Esophagus mucosa (tissue), 1 donor: ENCODE measurements at places on chromosomes 13 and 19. TPM values are rescaled to one million over a fixed set of nuclear protein-coding genes. Genes with fewer than 3 reads are reported as not detected.
A peak's percentile ranks its signal among the peaks of the same experiment; 100 is the strongest.

DNA sequence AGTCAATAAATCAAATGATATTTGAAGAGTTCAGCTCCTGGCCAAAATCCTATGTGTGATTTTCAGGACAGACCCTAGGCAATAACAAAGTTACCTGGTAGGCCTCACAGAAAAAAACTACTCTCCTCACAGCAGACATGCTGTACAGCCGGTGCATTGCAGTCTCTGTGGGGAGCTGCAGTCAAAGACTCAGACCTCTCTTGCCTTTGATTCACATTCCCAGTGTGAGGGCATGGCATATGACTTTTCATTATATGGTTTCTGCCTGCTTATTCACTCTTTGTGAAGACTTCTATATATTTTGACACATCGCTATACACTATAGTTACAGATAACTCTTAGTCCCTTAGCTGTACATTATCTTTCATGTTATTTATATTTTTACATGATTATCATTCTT lies 2684.3 kb upstream of the PCDH20 start:
- ATAC-seq = no peak

GRCh38 chr19:35733180-35734125 lies 8.8 kb downstream of the IGFLR1 start:
- no peak for ATAC-seq

- ATAC-seq = no peak
Observed at GRCh38 chr13:32409561-32410421, 18.1 kb downstream of the N4BP2L1 start.

GRCh38 chr19:23957660-23958281 lies 43.1 kb downstream of the ZNF726 start:
- peak; percentile 69 for ATAC-seq

IZUMO1 gene
- 1.3 TPM for total RNA-seq

SELENOV gene
- total RNA-seq = not detected

GRCh38 chr13:102597029-102597961 lies 509 bp downstream of the TPP2 start:
- peak; percentile 13 for ATAC-seq
